ENCODE measurements at places on chromosomes 3 and 15. TPM values are rescaled to one million over a fixed set of nuclear protein-coding genes. Genes with fewer than 3 reads are reported as not detected.

The SLC28A1 gene
- total RNA-seq = not detected

The EEF1AKMT4 gene
- 4.9 TPM for total RNA-seq

The MIX23 gene
- total RNA-seq = 78.2 TPM

The CTXN2 gene
- not detected for total RNA-seq

The IGF1R gene
- total RNA-seq = 53.3 TPM
